SJSA1 (cell line): ENCODE measurements at places on chromosomes 6 and 20. TPM values are rescaled to one million over a fixed set of nuclear protein-coding genes. Genes with fewer than 3 reads are reported as not detected.

- DNase-seq = no peak
Observed at GRCh38 chr6:136795996-136796395, 3.7 kb upstream of the MAP3K5 start.

Gene AKAP12
- 5.3 and 5.9 TPM in 2 replicates for total RNA-seq

DNA sequence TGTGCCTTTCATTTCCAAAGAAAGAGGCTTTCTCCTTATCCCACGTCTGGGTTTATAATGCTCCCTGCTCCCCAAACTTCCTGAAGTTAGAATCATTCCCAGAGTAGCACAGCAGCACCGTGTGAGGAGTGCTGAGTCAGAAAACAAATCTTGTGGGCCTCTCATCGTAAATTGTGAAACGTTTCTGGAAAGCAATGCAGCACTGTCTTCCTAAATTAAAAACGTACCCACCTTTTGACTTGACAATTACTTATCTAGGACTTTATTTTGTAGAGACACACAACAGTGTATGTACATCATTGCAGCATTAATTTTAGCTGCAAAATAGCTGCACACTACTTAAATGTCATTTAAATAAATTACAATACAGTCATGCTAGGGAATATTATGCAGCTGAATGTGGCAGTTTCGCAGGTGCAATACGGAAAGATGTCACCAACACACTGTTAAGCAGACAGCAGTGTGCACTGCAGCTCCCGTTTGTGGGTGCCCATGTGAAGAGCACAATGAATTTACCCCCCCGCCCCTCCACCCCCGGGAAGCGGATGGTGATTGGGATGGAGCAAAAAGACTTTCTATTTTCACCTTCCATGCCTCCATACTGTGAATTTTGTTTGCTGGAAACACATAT, 30.8 kb downstream of the RRBP1 start:
- DNase-seq = no peak

DNA sequence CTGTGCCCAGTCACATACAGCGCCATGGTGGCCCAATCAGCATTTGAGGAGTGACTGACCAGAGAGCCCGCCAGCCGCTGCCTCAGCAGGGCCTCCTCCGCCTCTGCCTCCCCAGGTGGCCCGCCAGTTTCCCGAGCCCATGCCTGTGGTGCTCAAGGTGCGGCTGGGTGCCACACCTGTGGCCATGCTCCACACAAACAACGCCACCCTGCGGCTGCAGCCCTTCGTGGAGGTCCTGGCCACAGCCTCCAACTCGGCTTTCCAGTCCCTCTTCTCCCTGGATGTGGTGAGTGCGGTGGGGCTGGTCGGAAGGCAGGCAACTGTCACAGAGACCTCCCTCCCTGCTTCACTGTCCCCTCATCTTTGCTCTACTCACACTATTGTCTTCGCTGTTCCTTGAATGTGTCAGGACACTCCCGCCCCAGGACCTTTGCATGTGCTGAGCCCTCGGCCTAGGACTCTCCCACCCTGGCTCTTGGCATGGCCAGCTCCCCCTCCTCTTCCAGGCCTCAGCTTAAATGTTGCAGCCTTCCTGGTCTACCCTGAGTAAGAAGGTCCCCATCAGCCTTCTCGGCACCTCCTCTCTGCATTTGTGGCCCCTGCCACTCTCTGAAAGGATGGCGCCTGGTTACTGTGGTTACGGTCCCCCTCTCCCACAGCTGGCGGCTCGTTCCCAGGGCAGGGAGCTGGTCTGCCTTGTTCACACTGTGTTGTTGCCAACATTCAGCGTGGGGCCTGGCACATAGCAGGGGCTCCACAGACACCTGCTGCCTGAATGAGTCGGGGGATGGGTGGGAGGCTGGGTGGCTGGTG, 11.8 kb upstream of the BPIFB6 start:
- DNase-seq = no peak

- DNase-seq = no peak
Observed at GRCh38 chr20:44182135-44182765, 4.7 kb downstream of the JPH2 start.

- DNase-seq = no peak
Observed at GRCh38 chr6:20341564-20341963, 60.1 kb upstream of the E2F3 start.

Gene CST7
- not detected in 2 replicates for total RNA-seq

- DNase-seq = no peak
Observed at GRCh38 chr6:90294614-90294988, 2.0 kb downstream of the BACH2 start.

- DNase-seq = peak; percentile 14
Observed at GRCh38 chr6:111087871-111088667, 766 bp downstream of the SLC16A10 start.
